ENCODE measurements at places on chromosomes 7 and 10.

- peak; percentile 47 for DNase-seq
Observed at GRCh38 chr10:18214691-18215563, 74.7 kb downstream of the CACNB2 start.

- DNase-seq, result no peak
Observed at GRCh38 chr7:73894733-73895551, 34.0 kb downstream of the TMEM270 start.

GRCh38 chr7:30869794-30870611 is 41.6 kb upstream of the AQP1 start:
- no peak for DNase-seq

GRCh38 chr10:76010703-76011102 is 579.3 kb downstream of the LRMDA start:
- DNase-seq, result no peak

DNA sequence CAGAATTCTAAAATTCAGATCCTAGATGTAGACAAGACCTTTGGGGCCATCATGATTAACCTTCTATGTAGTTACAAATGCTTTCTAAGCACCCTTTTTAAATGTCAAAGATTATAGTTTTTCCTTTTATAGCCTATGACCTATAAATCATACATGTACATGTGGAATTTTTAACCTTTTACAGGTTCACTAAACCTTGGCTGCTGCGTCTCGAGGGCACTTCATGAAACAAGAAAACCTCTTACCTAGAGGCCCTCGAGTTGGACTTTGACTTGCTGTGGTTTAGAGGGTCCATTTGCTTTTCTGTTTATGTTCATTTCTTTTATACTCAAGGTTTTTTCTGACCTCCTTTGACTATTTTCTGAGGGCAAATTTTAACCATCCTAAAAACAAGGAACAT is 302.2 kb downstream of the CSTF2T start:
- no peak for DNase-seq

DNA sequence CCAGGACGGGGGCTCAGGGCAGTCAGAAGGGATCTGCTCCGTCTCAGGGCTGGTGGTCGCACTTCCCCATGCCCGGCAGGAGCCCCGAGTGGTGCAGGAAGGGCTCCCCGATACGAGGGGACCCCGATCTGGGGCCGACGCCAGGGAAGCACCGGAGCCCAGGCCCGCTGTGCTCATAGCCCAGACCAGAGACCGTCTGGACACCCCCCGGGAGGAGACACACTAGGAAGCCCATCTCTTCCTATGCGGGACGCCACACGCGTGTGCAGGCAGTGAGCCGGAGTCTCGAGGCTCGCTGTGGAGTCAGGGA is 39.7 kb upstream of the PDGFA start:
- no peak for DNase-seq
